Esophagus squamous epithelium (tissue), 5 donors: ENCODE measurements at places on chromosomes 5 and 9. TPM values are rescaled to one million over a fixed set of nuclear protein-coding genes. Genes with fewer than 3 reads are reported as not detected.

The SLC46A2 gene
- total RNA-seq, result 1.6 TPM

The MSMP gene
- not detected for total RNA-seq

The ANKRD18B gene
- 3.8 TPM for total RNA-seq

- H3K4me1 ChIP-seq, result no peaks in the 10 kb centered on the region
- H3K36me3 ChIP-seq, result no peaks in the 10 kb centered on the region
- no peak for DNase-seq
- H3K27ac ChIP-seq, result no peak overlapping the region
Measured at GRCh38 chr9:14080959-14081542, 232.9 kb downstream of the NFIB start.

DNA sequence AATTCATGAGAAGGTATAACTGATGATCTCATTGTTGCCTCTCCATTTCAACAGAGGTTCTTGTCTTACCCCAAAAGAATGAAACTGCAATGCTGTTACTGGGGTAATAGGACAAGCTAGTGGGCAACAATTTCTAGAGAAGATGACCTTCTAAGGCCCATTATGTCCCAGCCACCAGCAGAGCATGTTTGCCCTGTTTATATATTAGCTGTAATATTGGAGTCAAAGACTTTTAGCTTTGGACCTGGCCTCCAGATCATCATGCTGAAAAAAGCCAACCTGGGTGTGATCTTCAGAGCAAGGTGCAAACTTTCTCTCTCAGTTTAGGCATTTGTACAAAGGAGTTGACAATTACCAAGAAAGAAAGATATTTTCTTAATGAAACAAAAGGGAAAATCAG, 3.4 kb downstream of the ALDOB start:
- DNase-seq, result no peak
- no peaks in the 10 kb centered on the region for H3K36me3 ChIP-seq
- no peak overlapping the region for H3K27ac ChIP-seq
- H3K27me3 ChIP-seq, result no peaks in the 10 kb centered on the region
- H3K4me3 ChIP-seq, result no peak overlapping the region
- H3K4me1 ChIP-seq, result no peaks in the 10 kb centered on the region

- no peaks in the 10 kb centered on the region for H3K27me3 ChIP-seq
- no peak for DNase-seq
- H3K4me1 ChIP-seq, result no peaks in the 10 kb centered on the region
- H3K4me3 ChIP-seq, result peak overlapping the region; percentile 36
- peak overlapping the region; percentile 38 for H3K27ac ChIP-seq
Measured at GRCh38 chr9:272251-273213, 57.9 kb downstream of the DOCK8 start.

GRCh38 chr5:112116371-112116770, 302.7 kb downstream of the EPB41L4A start:
- no peak overlapping the region for H3K4me3 ChIP-seq
- DNase-seq, result no peak
- no peaks in the 10 kb centered on the region for H3K27me3 ChIP-seq
- no peaks in the 10 kb centered on the region for H3K36me3 ChIP-seq

DNA sequence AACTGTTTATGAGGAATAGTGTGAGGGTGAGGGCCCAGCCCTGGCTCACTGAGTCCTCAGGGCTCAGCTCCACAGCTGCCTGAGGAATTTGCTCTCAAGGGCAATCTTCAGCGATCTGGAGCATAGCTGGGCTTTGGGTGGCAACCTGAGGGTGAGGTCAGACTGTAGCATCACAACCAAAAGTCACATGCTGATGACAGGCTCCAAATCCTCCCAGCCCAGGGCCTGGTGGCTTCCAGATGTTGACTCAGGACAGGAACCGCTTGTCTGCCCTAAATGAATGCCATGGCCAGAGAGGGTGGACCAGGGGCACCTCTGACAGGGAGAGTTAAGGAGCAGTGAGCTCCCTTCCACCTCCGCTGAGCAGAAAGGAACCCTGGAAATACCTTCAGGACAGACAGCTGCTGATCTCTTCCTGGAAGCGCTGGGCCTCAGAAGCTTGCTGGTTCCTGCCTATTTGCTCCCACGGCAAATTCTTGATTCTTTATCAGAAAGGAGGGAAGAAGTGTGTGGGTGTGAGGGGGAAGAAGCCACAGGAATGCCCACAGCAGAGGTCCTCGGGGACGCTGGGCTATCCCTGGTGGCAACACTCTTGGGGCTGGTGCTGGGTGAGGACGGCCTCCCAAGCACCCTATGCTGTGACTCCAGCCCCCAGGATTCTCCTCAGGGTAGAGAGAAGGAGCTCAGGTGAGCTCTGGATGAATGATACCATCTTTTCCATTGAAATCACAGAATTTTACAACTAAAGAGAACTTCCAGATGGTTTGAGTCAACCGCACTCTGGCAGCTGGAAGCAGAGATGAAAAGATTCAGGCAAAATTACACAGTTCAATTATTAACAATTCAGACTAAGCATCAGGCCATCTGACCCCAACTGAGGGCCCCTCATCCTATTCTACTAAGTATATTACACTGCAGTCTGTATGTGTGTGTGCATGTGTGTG, 13.8 kb upstream of the CTSL start:
- no peaks in the 10 kb centered on the region for H3K36me3 ChIP-seq
- peak overlapping the region; percentile 47 for H3K27ac ChIP-seq
- no peaks in the 10 kb centered on the region for H3K27me3 ChIP-seq
- peaks cover 27% of the 10 kb centered on the region for H3K4me1 ChIP-seq

DNA sequence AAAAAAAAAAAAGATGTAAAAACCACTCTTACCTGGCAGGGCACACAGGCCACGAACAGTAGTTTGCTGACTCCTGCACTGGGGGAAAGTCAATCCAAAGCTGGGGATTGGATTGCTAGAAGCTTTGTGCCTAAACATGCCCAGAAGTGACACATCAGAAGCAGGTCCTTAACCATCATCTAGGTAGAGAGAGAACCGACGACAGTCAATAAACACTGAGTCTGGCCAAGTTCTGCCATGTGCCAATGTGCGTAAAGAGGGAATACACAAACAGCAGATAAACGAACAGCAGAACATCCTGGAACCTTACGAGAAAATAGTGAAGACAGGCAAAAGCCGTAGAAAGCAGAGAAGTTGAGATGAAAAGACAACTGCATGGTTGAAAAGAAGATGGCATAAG, 14.9 kb downstream of the SFXN1 start:
- no peak for DNase-seq
- H3K27me3 ChIP-seq, result no peaks in the 10 kb centered on the region
- peaks cover 10% of the 10 kb centered on the region for H3K36me3 ChIP-seq
- no peak overlapping the region for H3K4me3 ChIP-seq
- no peaks in the 10 kb centered on the region for H3K4me1 ChIP-seq

DNA sequence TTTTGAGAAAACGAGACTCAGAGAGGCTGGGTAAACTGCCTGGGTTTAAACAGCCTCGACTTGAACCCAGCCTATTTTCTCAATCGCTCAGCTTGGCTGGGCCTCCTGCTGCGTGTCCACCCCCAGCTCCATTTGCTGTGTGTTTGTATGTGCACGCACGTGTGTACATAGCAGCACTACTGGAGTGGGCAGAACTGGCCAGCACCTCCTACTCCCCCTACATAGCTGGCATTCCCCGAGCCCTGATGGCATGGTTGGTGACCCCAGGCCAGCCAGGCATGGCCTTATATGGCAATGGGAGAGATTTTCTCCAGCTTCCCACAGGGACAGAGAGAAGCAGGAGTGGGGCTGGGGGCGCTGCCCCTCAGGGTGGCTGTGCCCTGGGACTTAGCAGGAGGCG, 4.1 kb downstream of the AIF1L start:
- no peak for DNase-seq
- no peak overlapping the region for H3K27ac ChIP-seq
- H3K27me3 ChIP-seq, result peaks cover 29% of the 10 kb centered on the region
- no peaks in the 10 kb centered on the region for H3K36me3 ChIP-seq
- no peak overlapping the region for H3K4me3 ChIP-seq

DNA sequence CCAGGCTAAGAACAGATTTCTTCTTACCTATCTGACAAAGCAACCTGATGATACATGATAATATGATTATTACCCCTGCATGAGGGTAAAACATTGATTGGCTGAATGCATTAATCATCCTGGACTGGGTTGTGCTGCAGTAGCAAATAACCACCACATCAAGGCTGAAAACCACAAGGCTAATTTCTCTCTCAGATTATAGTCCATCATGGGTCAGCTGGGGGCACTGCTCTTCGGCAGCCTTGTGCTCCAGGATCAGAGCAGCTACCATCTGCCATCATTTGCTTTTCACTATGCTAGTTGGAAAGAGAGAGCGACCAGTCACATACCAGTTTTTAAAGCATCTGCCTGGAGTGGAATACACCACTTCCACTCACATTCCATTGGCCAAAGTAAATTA, 383.5 kb downstream of the RASEF start:
- no peaks in the 10 kb centered on the region for H3K27me3 ChIP-seq
- no peaks in the 10 kb centered on the region for H3K36me3 ChIP-seq
- H3K4me3 ChIP-seq, result no peak overlapping the region
- H3K4me1 ChIP-seq, result no peaks in the 10 kb centered on the region
- no peak overlapping the region for H3K27ac ChIP-seq

DNA sequence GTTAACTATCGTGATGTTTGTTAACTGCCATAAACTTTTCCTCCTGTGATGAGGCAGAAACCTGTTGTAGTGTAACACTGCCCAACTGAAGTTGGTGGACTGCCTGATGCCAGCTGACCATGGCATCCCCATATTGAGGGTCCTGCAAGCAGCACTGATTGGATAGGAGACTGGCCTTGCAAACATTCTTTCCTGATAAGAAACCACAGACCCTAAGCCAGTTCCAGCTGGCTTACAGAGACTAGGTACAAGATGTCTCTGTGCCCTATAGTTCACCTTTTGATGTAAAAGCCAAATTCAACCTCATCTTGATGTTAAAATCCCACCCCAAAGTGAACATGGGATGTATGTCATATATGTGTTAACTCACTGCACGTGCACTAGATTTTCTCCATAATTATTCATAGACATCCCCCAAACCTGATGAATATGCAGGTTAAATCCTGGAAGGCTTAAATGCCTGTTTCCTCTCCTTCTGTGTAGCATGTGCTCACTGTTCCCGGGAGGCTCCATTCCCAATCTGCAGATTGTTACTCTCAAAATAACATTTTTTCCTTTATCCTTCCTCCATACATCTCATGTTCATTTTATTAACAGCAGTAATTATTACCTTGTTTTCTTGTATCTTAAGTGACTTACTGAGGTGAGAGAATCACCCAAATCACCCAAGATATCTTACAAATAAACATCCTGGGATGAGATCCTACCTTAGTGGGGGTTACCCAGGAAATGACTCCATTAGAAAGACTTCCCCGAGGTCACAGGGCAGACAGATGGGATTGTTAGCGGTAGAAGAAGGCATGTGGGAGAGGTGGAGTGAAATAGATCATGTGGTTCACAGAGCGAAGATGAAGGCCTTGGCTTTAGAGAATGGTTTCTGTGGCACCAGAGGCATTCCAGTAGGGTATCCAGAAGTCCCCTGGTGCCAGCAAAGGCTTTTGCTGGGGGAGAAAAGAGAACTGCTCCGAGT, 566.7 kb downstream of the CCDC171 start:
- no peaks in the 10 kb centered on the region for H3K27me3 ChIP-seq
- H3K36me3 ChIP-seq, result no peaks in the 10 kb centered on the region
- no peak overlapping the region for H3K4me3 ChIP-seq
- no peak for DNase-seq
- H3K4me1 ChIP-seq, result no peaks in the 10 kb centered on the region
- no peak overlapping the region for H3K27ac ChIP-seq

- peaks cover 71% of the 10 kb centered on the region for H3K4me1 ChIP-seq
- peaks cover 7% of the 10 kb centered on the region for H3K27me3 ChIP-seq
- H3K27ac ChIP-seq, result peak within 1 kb of the TSS; percentile 89
- no peak for DNase-seq
- no peaks in the 10 kb centered on the region for H3K36me3 ChIP-seq
- H3K4me3 ChIP-seq, result peak within 1 kb of the TSS; percentile 60
Measured at GRCh38 chr5:93580927-93581445, at the start of gene NR2F1-AS1. TSS of gene NR2F1-AS1 (minus strand) at chr5:93581219.

DNA sequence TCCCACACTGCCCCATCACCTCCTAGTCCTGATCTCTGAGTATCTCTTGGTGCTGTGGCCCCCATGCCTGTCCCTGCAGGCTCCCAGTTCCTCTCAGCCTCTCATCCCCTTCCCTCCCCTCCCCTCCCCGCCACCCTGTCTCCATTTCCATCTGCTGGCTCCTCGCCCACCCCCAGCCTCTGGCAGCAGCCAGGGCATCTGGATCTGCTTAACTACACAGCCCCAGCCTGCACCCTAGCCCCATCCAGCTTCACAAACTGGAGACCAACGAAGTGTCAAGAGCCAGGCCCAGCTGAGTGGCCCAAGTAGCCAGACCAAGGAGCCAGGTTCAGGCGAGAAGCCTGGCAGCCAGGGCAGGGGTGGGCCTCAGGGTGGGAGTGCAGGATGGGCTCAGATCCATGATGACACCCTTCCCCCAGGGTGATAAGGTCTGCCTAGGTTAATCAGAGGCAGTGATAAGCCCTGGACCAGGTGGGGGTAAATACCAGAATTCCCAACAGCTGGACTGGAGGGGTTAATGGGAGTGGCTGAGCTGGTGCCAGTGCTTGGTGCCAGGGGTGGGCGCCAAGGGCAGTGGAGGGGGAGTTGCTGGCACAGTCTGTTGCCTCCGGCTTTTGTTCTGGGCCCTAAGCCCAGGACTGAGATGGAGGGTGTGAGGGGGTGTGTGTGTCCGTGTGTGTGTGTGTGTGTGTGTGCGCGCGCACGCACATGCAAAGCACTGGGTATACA, 2.5 kb downstream of the IL11RA start:
- H3K4me1 ChIP-seq, result peaks cover 58% of the 10 kb centered on the region
- H3K27me3 ChIP-seq, result no peaks in the 10 kb centered on the region

- no peaks in the 10 kb centered on the region for H3K36me3 ChIP-seq
- H3K27me3 ChIP-seq, result no peaks in the 10 kb centered on the region
- H3K4me3 ChIP-seq, result no peak overlapping the region
- no peak overlapping the region for H3K27ac ChIP-seq
Measured at GRCh38 chr5:180391276-180391675, 38.1 kb upstream of the GFPT2 start.

GRCh38 chr9:19148187-19148586, 20.9 kb upstream of the PLIN2 start:
- H3K36me3 ChIP-seq, result no peaks in the 10 kb centered on the region
- no peaks in the 10 kb centered on the region for H3K27me3 ChIP-seq
- no peaks in the 10 kb centered on the region for H3K4me1 ChIP-seq
- H3K4me3 ChIP-seq, result no peak overlapping the region
- no peak overlapping the region for H3K27ac ChIP-seq

- H3K4me1 ChIP-seq, result no peaks in the 10 kb centered on the region
- no peak overlapping the region for H3K27ac ChIP-seq
- no peaks in the 10 kb centered on the region for H3K27me3 ChIP-seq
- H3K4me3 ChIP-seq, result no peak overlapping the region
- no peak for DNase-seq
Measured at GRCh38 chr9:89745601-89746376, 141.0 kb downstream of the GADD45G start.

DNA sequence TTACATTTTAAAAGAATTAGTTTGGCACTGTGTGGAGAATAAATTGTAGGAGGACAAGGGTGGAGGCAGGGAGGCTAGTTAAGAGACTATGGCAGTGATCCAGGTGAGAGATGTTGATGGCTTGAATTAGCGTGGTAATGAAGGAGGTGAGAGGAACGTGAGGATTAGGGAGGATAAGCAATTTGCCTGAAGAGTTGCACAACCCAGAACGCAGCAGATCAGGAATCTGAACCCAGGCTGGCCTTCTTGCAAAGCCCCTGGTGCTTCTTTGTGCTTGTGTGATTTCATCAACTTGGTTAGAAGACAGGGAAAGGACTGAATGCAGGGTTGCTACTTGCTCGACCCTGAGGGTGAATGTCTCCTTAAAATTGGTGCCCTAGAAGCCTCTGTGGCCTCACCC, 6.9 kb upstream of the SCAMP1 start:
- H3K27me3 ChIP-seq, result no peaks in the 10 kb centered on the region
- H3K4me1 ChIP-seq, result peaks cover 4% of the 10 kb centered on the region
- no peak for DNase-seq
- H3K4me3 ChIP-seq, result no peak overlapping the region
- H3K27ac ChIP-seq, result no peak overlapping the region
